NCI-H526 (cell line): ENCODE measurements at places on chromosomes 7 and 10.
A peak's percentile ranks its signal among the peaks of the same experiment; 100 is the strongest.

GRCh38 chr10:48759113-48759901, 74.6 kb downstream of the WDFY4 start:
- DNase-seq = no peak

DNA sequence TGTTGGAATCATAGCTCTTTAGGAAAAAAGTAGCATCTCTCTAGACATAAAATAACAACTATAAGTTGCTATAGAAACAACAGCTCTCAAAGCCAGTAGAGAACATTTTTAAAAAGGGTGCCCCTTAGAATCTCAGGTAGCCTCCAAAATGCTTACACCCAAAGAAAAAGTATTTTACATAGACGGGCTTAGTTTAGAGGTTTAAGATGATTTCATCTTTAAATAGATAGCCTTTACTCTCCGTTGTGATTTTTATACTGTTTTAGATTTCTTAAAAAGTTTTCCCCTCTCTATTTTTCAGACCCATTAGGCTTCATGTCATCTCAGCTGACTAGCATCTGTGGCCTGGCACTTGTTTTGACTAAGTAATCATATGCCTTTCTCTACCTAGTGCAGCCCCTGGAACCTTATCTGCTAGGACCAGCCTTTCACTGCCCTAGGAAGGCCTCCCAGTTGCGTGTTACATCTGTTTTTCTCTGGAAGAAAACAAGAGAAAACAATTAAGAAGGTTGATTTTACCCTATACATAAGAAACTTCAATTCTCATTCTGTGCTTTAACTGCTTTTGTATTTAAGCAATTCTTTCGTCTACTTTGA, 6.9 kb upstream of the BPGM start:
- peak; percentile 84 for DNase-seq

GRCh38 chr10:93512565-93512964, 16.2 kb downstream of the CEP55 start:
- DNase-seq = no peak

DNA sequence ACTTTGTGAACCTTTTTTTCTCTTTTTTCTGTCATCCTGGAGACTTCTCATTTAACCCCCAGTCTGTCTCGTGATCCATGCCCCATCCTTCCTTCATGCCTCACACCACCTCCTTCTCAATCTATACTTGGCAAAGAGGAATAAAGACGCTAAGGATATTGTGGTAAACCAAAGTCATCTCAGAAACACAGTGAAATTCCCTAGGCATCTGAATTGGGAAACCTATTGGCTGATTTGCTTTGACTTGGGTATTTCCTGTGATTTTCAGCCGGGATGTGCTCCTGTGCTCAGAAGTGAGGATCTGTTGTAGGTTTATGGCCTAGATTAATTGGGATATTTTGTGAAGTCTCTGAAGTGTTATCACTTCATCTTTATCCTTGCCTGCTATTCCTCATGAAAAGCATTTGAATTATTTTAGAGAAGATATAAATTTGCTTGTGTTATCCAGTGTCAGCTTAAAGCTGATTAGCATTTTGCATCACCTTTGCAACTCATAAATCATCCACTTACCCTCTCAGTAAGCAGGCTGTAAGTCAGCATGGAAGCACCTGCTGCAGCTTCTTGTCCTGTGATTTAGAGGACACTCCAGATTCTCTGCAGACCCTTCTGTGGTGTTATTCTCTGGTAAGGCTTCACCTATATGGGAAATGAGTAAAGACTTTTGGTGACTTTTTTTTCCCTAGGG, 138.0 kb downstream of the AUTS2 start:
- DNase-seq = peak; percentile 34

GRCh38 chr7:48158404-48158803, 12.9 kb upstream of the ABCA13 start:
- DNase-seq = no peak

GRCh38 chr7:108335269-108335918, 120.8 kb downstream of the NRCAM start:
- no peak for DNase-seq

- no peak for DNase-seq
Observed at GRCh38 chr10:30185916-30186315, 126.5 kb upstream of the JCAD start.
